Naive thymus-derived CD4-positive, alpha-beta T cell (primary cell): ENCODE measurements at places on chromosomes 11 and 22. TPM values are rescaled to one million over a fixed set of nuclear protein-coding genes. Genes with fewer than 3 reads are reported as not detected.

DNA sequence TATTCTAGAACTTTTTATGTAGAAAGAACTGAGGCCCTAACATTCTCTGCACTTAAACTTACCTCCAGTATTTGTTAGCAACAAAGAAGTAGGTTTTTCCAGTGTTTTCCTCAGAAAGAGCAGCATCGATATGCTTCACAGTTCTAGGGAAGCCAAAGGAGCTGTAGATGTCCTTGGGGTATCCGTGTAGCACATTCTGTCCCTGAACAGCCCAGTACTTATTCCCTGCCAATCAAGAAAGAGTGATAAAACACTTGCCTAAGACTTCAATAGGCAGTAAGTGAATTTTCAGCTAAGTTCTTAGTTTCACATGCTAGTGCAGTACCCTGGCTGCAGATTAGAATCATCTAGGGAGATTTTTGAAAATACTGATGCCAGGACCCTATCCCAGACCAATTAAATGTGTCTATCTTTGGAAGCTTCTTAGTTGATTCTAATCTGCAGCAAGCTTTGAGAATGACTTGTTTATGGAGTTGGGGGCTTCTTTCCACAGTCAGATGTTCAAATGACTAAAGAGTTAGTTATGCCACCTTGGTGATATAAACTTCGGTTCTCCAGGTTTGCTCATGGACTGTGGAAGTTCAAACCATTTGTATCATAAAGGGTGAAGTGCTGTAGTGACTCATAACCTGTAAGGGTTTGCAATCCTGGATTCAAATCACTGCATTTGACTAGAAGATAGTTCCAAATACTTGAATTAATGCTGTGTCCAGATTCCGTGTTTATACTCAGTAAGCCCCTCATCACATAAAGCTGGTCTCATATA, 6.5 kb downstream of the MMP1 start:
- H3K27me3 ChIP-seq: no peaks in the 10 kb centered on the region
- H3K4me3 ChIP-seq: no peak overlapping the region
- H3K4me1 ChIP-seq: no peaks in the 10 kb centered on the region
- no peaks in the 10 kb centered on the region for H3K36me3 ChIP-seq
- H3K27ac ChIP-seq: no peak overlapping the region

- no peaks in the 10 kb centered on the region for H3K27me3 ChIP-seq
- no peak overlapping the region for H3K27ac ChIP-seq
- DNase-seq: no peak
- no peaks in the 10 kb centered on the region for H3K4me1 ChIP-seq
These were observed 35.3 kb downstream of the BRSK2 start for GRCh38 chr11:1425006-1425405.

DNA sequence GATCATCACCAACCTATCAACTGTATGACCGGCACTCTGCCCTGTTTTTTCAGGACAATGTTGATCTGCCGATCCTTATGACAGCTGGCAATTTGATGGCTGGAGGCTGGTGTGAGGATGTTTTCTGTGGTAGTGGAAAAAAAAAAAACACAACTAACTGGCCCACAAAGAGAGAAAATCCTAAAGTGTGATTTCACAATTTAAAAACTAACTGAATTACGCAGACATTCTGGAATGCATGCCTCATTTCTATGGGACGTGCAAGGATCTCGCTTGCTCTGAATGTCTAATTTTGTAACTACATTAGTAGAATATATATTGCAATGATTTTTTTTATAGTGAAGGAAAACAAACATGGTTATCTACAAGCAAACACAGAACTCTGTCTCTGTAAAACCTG, 590.5 kb downstream of the ETS1 start:
- no peak for DNase-seq
- H3K27me3 ChIP-seq: no peaks in the 10 kb centered on the region
- H3K4me3 ChIP-seq: no peak overlapping the region
- no peak overlapping the region for H3K27ac ChIP-seq

DNA sequence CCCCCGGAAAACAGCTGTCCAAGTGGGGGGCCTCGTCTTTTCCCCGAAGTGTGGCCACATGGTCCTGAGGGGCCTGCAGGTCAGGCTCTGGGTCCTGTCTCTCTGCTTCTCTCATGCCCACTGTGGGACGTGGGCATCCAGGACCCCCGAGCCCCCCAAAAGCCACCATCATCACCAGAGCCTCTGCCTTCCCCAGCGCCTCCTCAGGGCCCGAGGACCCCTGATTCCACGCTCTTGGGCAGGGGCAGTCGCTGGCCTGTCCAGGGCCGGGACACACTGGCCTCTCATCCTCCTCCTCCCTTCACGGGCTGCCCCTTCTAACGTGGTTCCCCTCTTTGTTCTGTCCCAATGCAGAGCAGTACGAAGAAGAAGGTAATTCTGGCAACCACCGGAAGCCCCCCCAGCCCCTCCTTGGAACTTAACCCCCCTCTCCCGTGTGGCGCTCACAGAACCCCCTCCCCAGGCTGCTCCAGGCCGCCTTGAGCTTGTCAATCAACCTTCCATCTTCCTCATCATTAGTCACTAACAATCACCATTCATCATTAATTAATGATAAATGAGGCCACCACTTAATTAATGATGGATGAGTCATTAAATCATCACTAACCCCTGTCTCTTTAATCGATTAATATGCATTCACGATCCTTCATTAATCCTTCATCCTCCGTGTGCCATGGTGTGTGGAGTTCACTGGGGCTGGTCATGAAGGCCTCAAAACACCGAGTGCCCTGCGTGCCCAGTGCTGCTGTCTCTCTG, 3.9 kb downstream of the TNNT3 start:
- H3K36me3 ChIP-seq: no peaks in the 10 kb centered on the region
- DNase-seq: no peak
- H3K27me3 ChIP-seq: no peaks in the 10 kb centered on the region
- H3K27ac ChIP-seq: no peak overlapping the region

DNA sequence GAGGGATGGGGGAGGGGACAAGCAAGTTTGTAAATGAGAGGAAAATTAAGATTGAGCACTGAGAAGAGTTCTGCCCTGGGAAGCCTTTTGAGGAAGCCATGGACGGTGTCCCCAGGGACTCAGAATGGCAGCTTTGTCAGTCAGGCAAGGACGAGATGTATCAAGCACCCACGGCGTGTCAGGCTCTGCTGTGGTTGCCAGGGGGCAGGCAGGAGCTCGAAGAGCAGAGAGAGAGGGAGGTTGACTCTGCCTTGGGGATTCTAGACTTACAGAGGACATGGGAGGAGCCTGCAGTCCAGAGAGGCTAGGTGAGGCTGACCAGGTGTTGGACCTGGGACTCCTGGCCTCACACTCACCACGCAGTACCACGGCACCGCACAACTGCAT, 29.1 kb upstream of the SYT7 start:
- no peaks in the 10 kb centered on the region for H3K27me3 ChIP-seq
- no peaks in the 10 kb centered on the region for H3K36me3 ChIP-seq
- no peak for DNase-seq
- H3K4me1 ChIP-seq: no peaks in the 10 kb centered on the region

C22orf15 gene
- 5.7 TPM for total RNA-seq

SLC43A1 gene
- total RNA-seq: 18.3 TPM

GLYAT gene
- not detected in 2 replicates for total RNA-seq
